Stimulated activated CD8-positive, alpha-beta memory T cell treated with anti-CD3 and anti-CD28 coated beads, Interleukin-4, amount 100 ng/mL, for 1 hour (primary cell): ENCODE measurements at places on chromosomes 5 and 9.

DNA sequence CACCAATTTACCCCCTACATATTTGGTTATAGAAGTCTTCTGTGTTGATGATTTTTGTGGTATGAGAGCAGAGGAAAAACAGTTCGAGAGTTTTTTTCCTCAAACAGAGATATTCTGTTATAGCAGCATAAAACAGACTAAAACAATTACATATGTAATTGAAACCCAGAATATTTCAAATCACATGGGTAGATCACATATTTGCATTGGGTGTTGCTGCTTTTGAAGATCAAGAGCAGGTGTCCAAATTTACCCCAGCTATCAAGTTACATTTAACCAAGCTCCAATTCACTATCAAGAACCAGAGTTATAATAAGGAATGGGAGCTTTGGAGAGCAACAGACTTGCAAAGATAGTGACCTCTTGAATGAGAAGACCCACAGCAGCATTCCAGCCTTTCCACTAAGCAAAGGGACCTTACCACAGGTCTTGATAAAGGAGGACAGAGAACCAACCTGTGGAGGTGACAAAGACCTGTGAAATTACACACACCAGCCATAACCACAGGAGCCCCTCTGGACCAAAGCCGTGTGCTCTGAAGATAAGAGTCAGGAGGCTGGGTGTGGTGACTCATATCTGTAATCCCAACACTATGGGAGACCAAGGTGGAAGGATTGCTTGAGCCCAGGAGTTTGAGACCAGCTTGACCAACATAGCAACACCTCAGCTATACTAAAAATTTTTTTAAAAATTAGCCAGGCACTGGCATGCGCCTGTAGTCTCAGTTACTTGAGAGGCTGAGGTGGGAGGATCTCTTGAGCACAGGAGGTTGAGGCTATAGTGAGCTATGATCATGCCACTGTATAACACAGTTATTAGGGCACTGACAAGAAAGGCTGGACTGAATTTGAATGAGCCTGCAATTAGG, 4.0 kb upstream of the CCL28 start:
- no peak for DNase-seq

DNA sequence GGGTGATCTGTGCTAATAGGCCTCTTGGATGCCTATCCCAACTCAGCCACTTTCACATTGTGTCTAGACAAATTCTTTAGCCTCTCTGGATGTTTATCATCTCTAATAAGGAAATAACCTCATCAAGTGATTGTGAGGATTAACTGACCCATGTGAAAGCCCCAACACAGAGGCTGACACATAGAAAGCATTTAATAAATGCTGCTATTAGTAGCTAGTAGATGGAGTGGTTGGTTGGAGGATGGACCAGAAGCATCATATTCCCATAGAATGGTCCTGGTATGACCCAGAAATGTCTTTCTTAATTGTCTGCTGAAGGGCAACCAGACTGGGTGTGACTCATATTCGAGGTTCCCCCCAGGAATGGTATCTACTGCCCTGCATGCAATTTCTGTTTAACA, 124.4 kb downstream of the PIK3R1 start:
- DNase-seq = no peak

GRCh38 chr5:150147670-150148069, 8.0 kb downstream of the PDGFRB start:
- no peak for DNase-seq

GRCh38 chr5:73792687-73793320, 166.8 kb downstream of the ARHGEF28 start:
- no peak for DNase-seq
